ENCODE measurements at places on chromosomes 4 and X. TPM values are rescaled to one million over a fixed set of nuclear protein-coding genes. Genes with fewer than 3 reads are reported as not detected.

Gene SLC16A2
- polyA plus RNA-seq, result 33.7 TPM

Gene ATP2B3
- 0.35 TPM for polyA plus RNA-seq

Gene CACNA1F
- polyA plus RNA-seq, result 0.16 TPM

Gene SRPX
- polyA plus RNA-seq, result 19.6 TPM

Gene MAGEB17
- 0.13 TPM for polyA plus RNA-seq

Gene NAA11
- polyA plus RNA-seq, result not detected

Gene NHS
- 19.6 TPM for polyA plus RNA-seq

Gene TEC
- polyA plus RNA-seq, result 4.1 TPM

Gene AGTR2
- 120 TPM for polyA plus RNA-seq

Gene LDB2
- polyA plus RNA-seq, result 109 TPM

Gene PFKFB1
- 0.51 TPM for polyA plus RNA-seq

Gene RNF175
- 3.9 TPM for polyA plus RNA-seq

Gene TAF9B
- 61.6 TPM for polyA plus RNA-seq

Gene MAGEA1
- polyA plus RNA-seq, result not detected

Gene DCAF12L2
- polyA plus RNA-seq, result 3.1 TPM

Gene LUZP4
- polyA plus RNA-seq, result not detected

Gene FGG
- polyA plus RNA-seq, result not detected

Gene MAGEA12
- not detected for polyA plus RNA-seq

Gene MXD4
- polyA plus RNA-seq, result 69.4 TPM

Gene HSFX3
- not detected for polyA plus RNA-seq

Gene HPGDS
- 3.6 TPM for polyA plus RNA-seq

Gene ERAS
- polyA plus RNA-seq, result 0.21 TPM

Gene MAGEA2
- polyA plus RNA-seq, result not detected

Gene GAR1
- polyA plus RNA-seq, result 40.8 TPM

Gene ASB12
- 0.47 TPM for polyA plus RNA-seq

Gene ARAP2
- 8.0 TPM for polyA plus RNA-seq

Gene ARSJ
- polyA plus RNA-seq, result 16.0 TPM

Gene MOB1B
- polyA plus RNA-seq, result 45.6 TPM

Gene RAB9B
- 2.4 TPM for polyA plus RNA-seq

Gene HSFX1
- 2.1 TPM for polyA plus RNA-seq

Gene GATA1
- 1.0 TPM for polyA plus RNA-seq

Gene KLF8
- 4.6 TPM for polyA plus RNA-seq

Gene TCEAL2
- polyA plus RNA-seq, result 14.9 TPM

Gene SLC49A3
- 6.6 TPM for polyA plus RNA-seq

Gene RADX
- 4.1 TPM for polyA plus RNA-seq

Gene FAM47A
- not detected for polyA plus RNA-seq

Gene TKTL2
- polyA plus RNA-seq, result 0.07 TPM

Gene ZAR1
- polyA plus RNA-seq, result not detected

Gene ARHGAP6
- polyA plus RNA-seq, result 15.9 TPM

Gene RHOH
- polyA plus RNA-seq, result 0.54 TPM

Gene MAGEH1
- 78.7 TPM for polyA plus RNA-seq

Gene HSFX2
- 0.46 TPM for polyA plus RNA-seq

Gene GAB1
- polyA plus RNA-seq, result 48.2 TPM

Gene TAPT1
- polyA plus RNA-seq, result 38.4 TPM

Gene TMEM192
- polyA plus RNA-seq, result 35.5 TPM

Gene SHOX
- not detected for polyA plus RNA-seq

Gene PSAPL1
- polyA plus RNA-seq, result not detected

Gene ZCCHC18
- 3.6 TPM for polyA plus RNA-seq

Gene CLTRN
- polyA plus RNA-seq, result 21.6 TPM

Gene ANXA3
- 48.6 TPM for polyA plus RNA-seq

Gene GNRHR
- 0.28 TPM for polyA plus RNA-seq

Gene SHISA3
- 100 TPM for polyA plus RNA-seq

Gene KCTD8
- 5.0 TPM for polyA plus RNA-seq

Gene SPANXA2
- not detected for polyA plus RNA-seq

Gene CCDC149
- 17.0 TPM for polyA plus RNA-seq

Gene BTC
- polyA plus RNA-seq, result 5.7 TPM

All from right renal pelvis (tissue), 4 donors.